ENCODE measurements at places on chromosomes 3 and 15.

GRCh38 chr3:118029049-118029448, 1005.6 kb downstream of the IGSF11 start:
- DNase-seq = no peak

DNA sequence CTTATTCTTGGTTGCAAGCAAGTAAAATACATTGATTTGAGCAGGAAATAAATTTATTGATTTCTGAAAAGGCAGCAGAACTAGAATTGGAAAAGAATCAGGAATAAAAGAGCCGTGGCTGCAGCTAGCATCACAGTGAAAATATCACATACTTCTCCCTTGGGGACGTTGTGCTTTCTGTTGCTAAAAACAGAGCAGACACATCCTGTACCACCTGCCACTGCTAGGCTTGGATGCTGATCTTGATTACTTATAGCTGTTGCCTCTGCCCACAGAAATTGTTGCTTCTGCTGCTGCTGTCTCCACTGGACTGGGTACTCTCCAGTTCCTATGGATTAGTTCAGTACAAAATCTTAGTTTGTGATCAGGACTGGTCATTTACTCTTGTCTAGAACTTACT, 283.8 kb downstream of the C3orf38 start:
- no peak for DNase-seq

GRCh38 chr3:64667887-64668581, 19.8 kb downstream of the ADAMTS9 start:
- DNase-seq = no peak

- no peak for DNase-seq
These were observed 79.4 kb downstream of the POLR2M start for GRCh38 chr15:57785959-57786358.

DNA sequence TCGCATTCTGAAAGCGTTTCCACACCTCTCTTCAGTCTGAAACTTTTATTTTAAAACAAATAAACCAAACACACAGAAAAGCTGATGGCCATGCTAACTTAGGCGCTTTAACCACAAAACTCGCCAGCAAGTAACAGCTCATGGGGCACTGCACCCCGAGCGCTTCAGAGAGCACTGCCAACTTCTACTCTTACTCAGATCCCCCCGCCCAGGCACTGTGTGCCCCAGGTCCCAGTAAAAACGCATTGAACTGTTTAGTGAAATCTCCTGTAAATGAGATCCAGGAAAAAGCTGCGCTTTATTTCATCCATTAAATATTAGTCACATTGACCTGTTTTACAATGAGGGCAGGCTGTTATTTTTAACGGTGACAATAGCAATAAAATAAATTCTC, 99.7 kb downstream of the LRIG1 start:
- no peak for DNase-seq

- DNase-seq = no peak
These were observed 155.4 kb upstream of the GOLGA6L4 start for GRCh38 chr15:84079885-84080777.

- no peak for DNase-seq
These were observed 1.9 kb downstream of the P2RY12 start for GRCh38 chr3:151382671-151383070.

GRCh38 chr3:114060906-114061655, 4.5 kb downstream of the QTRT2 start:
- no peak for DNase-seq

DNA sequence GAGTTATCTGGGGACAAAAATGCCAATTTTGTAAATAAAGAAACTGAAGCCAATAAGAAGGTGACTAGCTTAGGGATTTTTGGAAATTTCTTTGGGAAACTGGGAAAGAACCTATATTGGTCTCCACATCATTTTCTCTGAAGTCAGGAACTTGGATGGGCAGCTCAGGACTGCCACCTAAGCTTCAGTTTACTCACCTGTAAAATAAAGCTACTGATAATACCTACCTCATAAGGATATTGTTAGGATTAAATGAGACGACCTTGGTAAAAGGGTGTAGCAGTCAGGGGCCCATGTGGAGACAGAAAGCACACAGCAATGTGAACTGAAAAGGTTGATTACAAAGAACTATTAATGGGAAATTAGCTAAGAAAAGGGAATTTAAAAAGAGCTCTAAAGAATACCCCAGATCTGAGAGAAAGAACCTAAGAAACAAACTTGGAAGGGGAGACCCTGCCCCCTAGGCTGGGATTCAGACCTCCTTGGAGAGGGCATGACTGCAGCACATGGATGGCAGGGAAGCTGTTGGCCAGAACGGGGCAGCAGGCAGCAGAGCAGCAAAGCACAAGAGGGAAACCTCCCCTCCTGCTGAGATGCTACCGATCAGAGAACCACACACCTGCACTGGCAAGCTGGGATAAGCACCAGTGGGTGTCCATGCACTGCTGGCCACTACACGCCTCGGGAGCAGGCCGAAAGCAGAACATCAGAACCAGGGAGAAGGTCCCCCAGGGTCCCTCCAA, 83.7 kb upstream of the THBS1 start:
- no peak for DNase-seq

- no peak for DNase-seq
These were observed 169.3 kb downstream of the GBE1 start for GRCh38 chr3:81592101-81592500.

- DNase-seq = no peak
These were observed 82.7 kb downstream of the ABHD5 start for GRCh38 chr3:43773273-43774094.

All from cortex of kidney (tissue), 1 donor.